ENCODE measurements at places on chromosomes 4 and X. TPM values are rescaled to one million over a fixed set of nuclear protein-coding genes. Genes with fewer than 3 reads are reported as not detected.

DNA sequence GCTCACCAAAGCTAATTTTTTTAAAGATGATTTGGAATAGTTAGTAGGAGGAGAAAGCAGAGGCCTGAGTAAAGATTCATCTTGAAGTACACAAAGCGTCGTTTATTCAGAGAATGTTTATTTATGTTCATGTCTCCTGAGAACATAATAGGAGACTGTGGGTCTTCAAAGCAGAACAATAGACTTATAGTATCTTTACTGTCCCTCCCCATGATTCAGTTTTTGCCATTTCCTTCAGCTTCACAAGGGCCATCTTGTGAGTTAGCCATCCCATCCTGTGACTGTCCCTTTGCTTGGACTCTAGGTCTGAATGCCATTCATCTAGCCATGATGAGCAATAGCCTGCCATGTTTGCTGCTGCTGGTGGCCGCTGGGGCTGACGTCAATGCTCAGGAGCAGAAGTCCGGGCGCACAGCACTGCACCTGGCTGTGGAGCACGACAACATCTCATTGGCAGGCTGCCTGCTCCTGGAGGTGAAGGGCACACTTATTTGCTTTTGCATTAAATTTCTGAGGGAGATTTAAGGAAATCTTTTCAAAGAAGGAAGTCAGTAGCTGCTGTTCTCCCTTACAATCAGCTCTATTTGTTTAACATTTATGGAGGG lies 105.8 kb downstream of the NFKB1 start:
- DNase-seq: no peak
- H3K27me3 ChIP-seq: no peaks in the 10 kb centered on the region
- H3K4me1 ChIP-seq: no peaks in the 10 kb centered on the region

The AADAT gene
- 5.9 TPM for total RNA-seq

DNA sequence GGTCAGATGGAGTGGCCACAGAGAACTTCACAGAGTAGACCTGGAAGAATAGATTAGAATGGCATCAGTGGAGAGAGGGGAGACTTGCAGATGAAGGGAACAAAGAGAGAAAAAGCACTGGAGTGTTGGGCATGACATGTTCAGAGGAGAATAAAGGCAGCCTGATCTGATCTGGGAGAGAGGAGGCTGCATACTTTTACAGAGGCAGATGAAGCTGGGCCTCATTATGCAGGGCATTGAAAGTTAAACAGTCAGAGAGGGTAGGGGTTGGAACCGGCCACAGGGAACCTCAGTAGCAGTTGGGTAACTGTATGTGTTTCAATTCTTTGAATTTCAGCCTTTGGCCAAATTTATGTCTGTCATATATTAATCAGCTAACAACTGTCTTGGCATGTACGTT lies 61.2 kb downstream of the SH3BGRL start:
- no peaks in the 10 kb centered on the region for H3K36me3 ChIP-seq
- H3K4me1 ChIP-seq: no peaks in the 10 kb centered on the region
- H3K27ac ChIP-seq: peak overlapping the region; percentile 41
- DNase-seq: no peak
- no peaks in the 10 kb centered on the region for H3K27me3 ChIP-seq

The PDZD4 gene
- 2.9 TPM for total RNA-seq

The RXFP1 gene
- total RNA-seq: 0.15 TPM

GRCh38 chr4:159269116-159269515 lies 166.2 kb downstream of the RAPGEF2 start:
- no peak overlapping the region for H3K4me3 ChIP-seq
- H3K27ac ChIP-seq: no peak overlapping the region
- no peaks in the 10 kb centered on the region for H3K4me1 ChIP-seq
- DNase-seq: no peak

GRCh38 chr4:51963841-51964517 lies 56.2 kb downstream of the LRRC66 start:
- no peaks in the 10 kb centered on the region for H3K4me1 ChIP-seq
- H3K36me3 ChIP-seq: no peaks in the 10 kb centered on the region
- no peak for DNase-seq
- H3K27me3 ChIP-seq: no peaks in the 10 kb centered on the region
- H3K4me3 ChIP-seq: no peak overlapping the region

The RAB41 gene
- total RNA-seq: not detected

GRCh38 chrX:140572724-140573123 lies 67.9 kb upstream of the SOX3 start:
- H3K4me3 ChIP-seq: no peak overlapping the region
- no peak for DNase-seq
- H3K27me3 ChIP-seq: peaks cover 13% of the 10 kb centered on the region
- H3K36me3 ChIP-seq: no peaks in the 10 kb centered on the region
- H3K4me1 ChIP-seq: no peaks in the 10 kb centered on the region

DNA sequence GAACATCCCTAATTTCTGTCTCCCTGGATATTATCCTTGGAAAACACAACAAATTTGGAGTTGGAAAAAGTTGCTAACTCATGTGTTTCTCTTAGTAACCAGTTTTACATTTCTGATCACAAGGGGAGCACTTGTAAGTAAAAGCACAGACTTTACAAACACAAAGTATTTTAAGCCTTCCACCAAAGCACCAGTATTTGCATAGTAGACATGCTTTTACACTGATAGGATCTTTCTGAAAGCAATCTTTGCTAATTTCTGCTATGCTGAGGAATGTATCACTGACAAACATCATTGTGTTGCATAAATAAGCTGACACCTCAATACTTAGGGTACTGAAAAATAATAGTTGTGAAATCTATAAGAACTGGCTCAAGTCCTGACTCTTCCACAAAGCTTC lies 100.6 kb downstream of the MID1 start:
- H3K4me3 ChIP-seq: no peak overlapping the region
- H3K27ac ChIP-seq: no peak overlapping the region
- DNase-seq: no peak

The ANOS1 gene
- total RNA-seq: 10.6 TPM

- no peaks in the 10 kb centered on the region for H3K27me3 ChIP-seq
- no peak overlapping the region for H3K4me3 ChIP-seq
- DNase-seq: no peak
- no peak overlapping the region for H3K27ac ChIP-seq
- H3K4me1 ChIP-seq: no peaks in the 10 kb centered on the region
These were observed 67.3 kb downstream of the FBXO8 start for GRCh38 chr4:174215961-174216680.

The MBNL3 gene
- 7.5 TPM for total RNA-seq

The RAB40AL gene
- total RNA-seq: 1.3 TPM

DNA sequence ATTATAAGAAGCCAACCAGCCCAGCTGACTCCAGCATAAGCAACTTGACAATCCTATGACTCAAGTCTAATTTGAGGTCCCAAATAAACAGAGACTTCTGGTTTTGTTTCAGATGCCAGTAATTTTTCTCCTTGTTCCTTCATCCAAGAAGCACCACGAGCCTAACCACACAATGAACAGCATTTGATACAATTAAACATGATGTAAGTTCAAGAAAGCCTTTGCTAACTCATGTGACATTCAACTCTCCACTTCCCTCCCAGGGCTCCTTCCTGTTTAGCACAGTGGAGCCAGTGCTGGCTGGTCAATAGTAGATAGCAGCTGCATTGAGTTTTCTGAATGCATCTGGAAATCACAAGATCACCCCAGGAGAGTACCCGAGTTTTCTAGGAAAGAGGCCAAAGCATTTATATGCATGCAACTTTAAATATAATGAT lies 206.3 kb downstream of the ARHGAP24 start:
- H3K4me3 ChIP-seq: no peak overlapping the region
- H3K36me3 ChIP-seq: no peaks in the 10 kb centered on the region
- no peaks in the 10 kb centered on the region for H3K27me3 ChIP-seq
- peak overlapping the region; percentile 50 for H3K27ac ChIP-seq

The PNMA6A gene
- 0.33 TPM for total RNA-seq

DNA sequence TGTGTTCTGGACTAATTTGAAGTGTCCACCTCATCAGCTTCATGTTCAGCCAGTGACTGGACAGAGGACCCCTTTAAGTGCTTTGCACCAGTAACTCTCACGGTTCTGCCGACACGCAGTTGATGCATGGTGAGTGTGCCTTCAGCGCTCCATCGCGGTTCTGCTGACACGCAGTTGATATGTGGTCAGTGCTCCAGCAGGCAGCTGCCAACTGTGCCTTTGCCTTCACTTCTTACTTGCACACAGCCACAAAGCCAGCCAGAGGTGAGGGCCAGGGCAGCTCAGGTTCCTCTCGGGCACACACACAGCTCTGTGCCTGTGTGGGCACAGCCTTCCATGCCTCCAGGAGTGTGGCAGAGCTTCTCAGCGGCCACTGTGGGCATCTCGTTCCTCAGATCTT lies 12.4 kb downstream of the NKX1-1 start:
- no peak overlapping the region for H3K27ac ChIP-seq
- no peaks in the 10 kb centered on the region for H3K4me1 ChIP-seq
- H3K4me3 ChIP-seq: no peak overlapping the region

- peak overlapping the region; percentile 63 for H3K27ac ChIP-seq
- no peaks in the 10 kb centered on the region for H3K27me3 ChIP-seq
These were observed 13.8 kb upstream of the SH3TC1 start for GRCh38 chr4:8185295-8185694.

The PRRG3 gene
- total RNA-seq: 2.3 TPM

DNA sequence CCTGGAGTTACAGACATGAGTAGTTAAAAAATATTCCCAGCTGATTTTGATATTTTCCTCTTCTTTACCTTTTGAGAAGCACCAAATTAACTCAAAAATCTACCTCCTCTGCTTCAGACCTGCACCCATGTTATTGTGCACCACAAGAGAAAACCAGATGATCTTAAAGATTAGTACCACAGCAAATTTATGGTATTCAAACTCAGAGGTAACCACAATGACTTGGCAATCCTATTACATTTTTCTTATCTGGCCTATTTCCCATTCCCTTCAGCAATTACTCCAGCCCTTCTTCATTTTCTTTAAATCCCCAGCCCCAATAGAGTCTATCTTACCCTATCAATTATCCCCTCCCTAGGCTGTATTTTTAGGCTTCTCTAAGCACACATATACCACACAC lies 535.1 kb downstream of the FAT4 start:
- H3K4me3 ChIP-seq: no peak overlapping the region
- no peaks in the 10 kb centered on the region for H3K4me1 ChIP-seq
- H3K27ac ChIP-seq: no peak overlapping the region
- H3K36me3 ChIP-seq: no peaks in the 10 kb centered on the region
- H3K27me3 ChIP-seq: no peaks in the 10 kb centered on the region
- no peak for DNase-seq

DNA sequence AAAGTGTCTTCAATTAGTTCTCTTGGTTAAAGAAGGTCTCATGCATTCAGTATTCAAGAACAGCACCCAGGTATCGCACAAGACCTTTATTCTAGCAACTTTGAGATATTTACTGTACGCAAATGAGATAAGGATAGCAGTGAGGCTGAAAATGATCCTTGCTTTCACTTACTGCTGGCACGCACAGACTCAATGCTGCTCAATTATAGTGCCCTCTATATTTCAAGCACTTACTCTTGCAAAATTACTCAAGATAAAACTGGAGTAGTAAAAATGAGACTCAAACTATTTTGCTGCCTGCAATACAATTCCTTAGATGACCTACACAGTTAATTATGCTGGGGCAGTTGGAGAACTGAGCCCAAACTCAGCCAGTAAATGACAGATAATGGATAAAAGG lies 60.9 kb downstream of the ADGRA3 start:
- no peaks in the 10 kb centered on the region for H3K36me3 ChIP-seq
- DNase-seq: no peak
- no peaks in the 10 kb centered on the region for H3K4me1 ChIP-seq
- H3K4me3 ChIP-seq: no peak overlapping the region
- H3K27me3 ChIP-seq: no peaks in the 10 kb centered on the region
- no peak overlapping the region for H3K27ac ChIP-seq

DNA sequence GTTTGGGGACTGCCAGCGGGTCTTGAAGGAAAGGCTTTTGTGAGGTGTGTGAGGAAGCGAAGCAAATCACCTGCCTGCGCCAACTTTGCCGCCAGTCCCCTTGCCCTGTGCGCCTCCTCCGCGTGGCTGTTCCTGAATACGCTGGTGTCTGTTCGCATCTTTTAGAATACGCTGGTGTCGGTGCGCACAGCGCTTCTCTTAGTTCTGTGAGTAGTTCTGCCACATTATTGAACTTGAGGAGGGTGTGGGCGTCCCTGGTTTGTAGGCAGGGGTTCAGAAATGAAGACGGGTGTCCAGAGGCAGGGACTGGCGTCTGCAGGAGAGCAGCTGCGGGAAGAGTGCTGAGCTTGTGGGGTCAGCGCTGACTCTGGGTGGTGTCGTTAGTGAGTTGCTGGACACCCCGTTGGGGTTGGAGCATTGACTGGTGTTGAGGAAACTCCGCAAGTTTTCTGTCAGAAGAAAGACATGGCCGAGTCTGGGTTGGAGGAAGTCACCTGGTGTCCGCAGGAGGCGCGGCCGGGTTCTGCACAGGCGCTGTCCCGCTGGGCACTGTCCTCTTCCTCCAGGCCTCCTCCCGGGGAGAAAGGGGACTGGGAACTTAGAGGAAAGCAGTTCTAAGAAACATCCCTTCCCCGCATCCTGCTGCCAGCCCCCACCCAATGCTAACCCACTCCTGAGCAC lies 930 bp downstream of the ZNF718 start:
- peak; percentile 18 for DNase-seq
- H3K27me3 ChIP-seq: no peaks in the 10 kb centered on the region
- H3K4me1 ChIP-seq: no peaks in the 10 kb centered on the region
- peak overlapping the region; percentile 72 for H3K4me3 ChIP-seq

DNA sequence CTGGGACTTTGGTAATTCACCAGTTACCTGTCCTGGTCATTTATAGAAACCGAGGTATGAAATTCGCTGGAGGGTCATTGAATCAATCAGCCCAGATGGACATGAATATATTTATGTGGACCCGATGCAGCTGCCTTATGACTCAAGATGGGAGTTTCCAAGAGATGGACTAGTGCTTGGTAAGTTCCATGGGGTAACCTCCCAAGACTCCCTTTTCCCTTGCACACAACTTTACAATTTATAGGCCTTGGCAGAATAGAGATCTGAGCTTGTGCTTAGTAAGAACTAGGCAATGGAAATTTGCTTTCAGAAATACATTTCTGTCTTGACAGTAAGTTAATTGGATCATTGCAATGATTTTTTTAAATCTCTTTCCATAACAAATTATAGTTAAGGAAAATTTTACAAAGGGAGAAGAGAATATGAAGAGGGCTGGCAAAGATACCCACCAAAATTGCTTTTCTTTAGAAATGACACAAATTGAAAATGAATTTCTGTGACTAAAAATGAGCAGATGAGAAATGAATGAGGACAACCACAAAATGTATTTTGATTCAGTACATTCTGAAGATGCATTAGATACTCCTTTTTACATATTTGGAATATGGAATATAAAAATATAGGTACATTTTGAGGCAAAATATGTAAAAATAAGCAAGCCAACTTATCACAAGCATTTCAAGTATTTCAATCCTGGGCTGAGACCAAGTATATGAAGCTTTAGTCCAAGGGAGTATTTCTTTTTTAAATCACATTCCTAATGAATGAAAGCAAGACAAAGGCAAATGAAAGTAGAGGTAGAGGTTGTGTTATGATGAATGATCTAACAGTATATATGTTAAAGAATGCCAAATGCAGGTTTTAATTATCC lies 45.9 kb downstream of the PDGFRA start:
- H3K4me1 ChIP-seq: peaks cover 3% of the 10 kb centered on the region
- H3K27ac ChIP-seq: no peak overlapping the region
- no peaks in the 10 kb centered on the region for H3K27me3 ChIP-seq
- H3K36me3 ChIP-seq: no peaks in the 10 kb centered on the region
- no peak for DNase-seq

The MAGEC1 gene
- total RNA-seq: not detected

The RNF128 gene
- 1.1 TPM for total RNA-seq

The TEX13B gene
- total RNA-seq: not detected

Data from breast epithelium (tissue), 4 donors.